Stimulated activated CD4-positive, alpha-beta T cell treated with anti-CD3 and anti-CD28 coated beads, Interleukin-2, amount 100 ng/mL, for 4 hours (primary cell): ENCODE measurements at places on chromosomes 6 and 20.

DNA sequence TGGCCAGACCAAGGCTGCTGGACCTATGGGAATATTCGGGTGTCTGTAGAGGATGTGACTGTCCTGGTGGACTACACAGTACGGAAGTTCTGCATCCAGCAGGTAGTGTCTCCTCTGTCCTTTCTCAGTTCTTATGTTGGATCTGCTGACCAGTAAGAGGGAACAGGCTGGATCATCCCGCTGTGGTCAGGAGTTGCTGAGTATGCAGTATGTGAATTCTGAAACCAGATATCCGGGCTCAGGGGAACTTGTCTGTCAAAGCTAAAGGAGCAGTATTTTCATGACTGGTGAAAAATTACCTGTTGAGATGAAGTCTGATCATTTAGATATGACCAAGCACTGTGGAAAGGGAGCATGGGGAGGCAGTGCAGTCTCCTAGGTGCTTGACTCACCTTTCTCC, 22.1 kb upstream of the GNRH2 start:
- DNase-seq, result no peak

- DNase-seq, result no peak
These were observed 53.6 kb downstream of the JPH2 start for GRCh38 chr20:44133424-44133823.

DNA sequence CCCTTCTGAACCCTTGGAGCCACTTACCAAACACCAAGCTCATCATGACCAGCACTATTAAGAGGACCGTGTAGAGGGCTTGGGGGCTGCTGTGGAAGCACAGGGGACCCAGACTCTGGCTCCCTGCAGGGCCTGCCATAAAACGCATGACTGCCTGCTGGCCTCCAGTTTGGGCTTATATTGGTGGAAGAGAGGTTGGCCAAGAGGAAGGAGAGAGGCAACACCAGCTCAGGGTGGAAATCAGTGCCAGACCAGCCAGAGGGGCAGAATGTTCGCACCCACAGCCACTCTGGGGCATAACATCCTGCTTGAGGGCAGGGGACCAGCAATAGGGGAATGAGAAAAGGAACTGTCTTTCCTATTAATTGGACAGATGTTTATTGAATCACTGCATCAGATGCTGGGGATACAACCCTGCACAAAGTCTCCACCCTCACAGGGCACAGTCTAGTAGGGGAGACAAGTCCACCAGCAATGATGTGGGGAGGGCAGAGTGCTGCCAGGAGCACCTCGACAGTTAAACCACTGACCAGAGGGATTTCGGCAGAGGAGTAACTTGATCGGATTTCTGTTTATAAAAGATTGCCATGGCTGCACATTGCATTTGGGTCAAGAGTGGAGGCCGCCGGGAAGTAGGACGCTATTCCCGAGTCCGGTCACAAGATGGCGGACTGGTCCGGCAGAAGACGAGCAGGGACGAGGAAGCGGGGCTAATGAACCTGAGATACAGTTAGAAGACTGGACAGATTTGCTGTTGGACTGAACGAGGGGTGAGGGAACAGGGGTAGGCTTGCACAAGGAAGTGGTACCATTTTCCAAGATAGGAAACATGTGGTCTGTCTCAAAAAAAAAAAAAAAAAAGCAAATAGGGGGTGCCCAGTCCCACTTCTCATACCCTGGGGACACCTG, at the start of gene LY6G5C:
Gene LY6G5C, minus strand, starts transcription at position 842 of the 909 bp plus-strand sequence. Its CDS starts 694 bp downstream, at position 148.
- DNase-seq, result no peak

DNA sequence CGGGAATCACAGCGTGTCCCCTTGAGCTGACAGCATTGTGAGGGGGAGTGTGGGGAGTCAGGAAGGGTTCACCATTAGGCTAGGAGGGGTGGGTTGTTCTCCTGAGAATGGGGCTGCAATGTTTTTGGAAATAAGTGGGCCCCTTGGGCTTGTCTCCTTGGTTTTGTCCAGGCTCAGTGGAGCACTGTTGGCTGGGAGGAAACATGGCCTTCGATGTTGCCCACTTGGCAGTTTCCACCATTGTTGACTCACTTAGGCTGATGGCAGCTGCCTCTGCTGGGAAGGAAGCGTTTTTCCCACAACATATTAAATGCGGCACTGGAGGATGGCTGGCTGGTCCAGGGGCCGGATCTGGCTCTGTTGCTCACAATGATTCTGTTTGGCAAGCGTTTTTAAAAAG, 512.1 kb downstream of the QKI start:
- no peak for DNase-seq

DNA sequence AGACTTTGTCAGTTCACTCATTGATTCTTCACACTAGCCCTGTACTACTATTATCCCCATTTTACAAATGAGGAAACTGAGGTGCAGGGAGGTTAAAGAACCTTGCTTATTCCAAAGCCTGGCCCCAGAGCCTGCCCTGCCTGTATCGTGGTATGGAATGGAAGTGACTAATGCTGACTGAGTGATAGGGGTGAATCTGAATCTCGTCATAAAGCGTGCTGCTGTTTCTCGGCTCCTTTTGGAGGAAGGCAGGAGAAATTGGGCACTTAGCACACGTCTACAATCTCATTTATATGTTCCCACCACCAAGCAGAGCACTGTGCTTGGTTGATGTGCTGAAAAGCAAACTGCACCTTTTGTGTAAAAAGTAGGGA, 17.1 kb downstream of the GFRA4 start:
- no peak for DNase-seq

GRCh38 chr6:73606428-73606827, 47.4 kb downstream of the SLC17A5 start:
- no peak for DNase-seq
